ENCODE measurements at places on chromosomes 1 and 21.
A peak's percentile ranks its signal among the peaks of the same experiment; 100 is the strongest.

GRCh38 chr21:21290751-21291150 lies 292.5 kb downstream of the NCAM2 start:
- no peak for DNase-seq

DNA sequence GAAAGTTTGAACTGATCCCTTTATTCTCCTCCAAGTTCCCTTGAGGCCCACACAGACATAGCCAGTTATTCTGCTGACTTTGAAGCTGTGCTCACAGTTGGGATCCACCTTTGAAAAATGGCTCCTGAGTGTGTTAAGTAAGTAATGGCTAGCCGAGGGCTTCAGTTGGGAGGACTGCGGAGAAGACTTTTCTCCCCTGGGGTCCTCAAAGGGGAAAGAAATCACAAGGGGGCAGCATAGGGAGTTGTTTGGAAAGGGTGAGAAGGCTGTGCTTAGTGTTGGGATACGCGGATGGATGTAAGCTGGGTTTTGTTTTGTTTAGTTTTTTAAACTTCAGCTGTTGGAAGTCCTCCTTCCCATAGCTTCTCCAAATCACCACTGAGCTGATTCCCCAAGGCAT lies 8.3 kb downstream of the PGM1 start:
- DNase-seq = no peak

DNA sequence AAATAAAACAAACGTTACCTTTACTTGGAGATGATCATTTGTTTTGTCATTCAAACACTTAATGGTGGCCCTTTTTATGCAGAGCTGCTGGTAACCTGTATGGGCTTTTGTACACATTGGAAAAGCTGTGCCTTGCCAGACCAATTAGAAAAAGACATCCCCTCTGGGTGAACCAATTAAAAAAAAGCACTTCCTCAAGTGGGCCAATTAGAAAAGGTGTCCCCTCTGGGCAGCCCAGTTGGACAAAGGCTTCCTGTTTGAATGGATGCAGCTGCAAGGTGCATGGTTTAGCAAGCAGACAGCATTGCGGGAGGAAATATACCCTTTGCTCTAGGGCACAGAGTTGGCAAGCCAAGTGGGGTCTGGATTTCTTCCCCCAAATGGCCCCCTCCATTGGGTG lies 21.6 kb downstream of the HUNK start:
- DNase-seq = no peak

DNA sequence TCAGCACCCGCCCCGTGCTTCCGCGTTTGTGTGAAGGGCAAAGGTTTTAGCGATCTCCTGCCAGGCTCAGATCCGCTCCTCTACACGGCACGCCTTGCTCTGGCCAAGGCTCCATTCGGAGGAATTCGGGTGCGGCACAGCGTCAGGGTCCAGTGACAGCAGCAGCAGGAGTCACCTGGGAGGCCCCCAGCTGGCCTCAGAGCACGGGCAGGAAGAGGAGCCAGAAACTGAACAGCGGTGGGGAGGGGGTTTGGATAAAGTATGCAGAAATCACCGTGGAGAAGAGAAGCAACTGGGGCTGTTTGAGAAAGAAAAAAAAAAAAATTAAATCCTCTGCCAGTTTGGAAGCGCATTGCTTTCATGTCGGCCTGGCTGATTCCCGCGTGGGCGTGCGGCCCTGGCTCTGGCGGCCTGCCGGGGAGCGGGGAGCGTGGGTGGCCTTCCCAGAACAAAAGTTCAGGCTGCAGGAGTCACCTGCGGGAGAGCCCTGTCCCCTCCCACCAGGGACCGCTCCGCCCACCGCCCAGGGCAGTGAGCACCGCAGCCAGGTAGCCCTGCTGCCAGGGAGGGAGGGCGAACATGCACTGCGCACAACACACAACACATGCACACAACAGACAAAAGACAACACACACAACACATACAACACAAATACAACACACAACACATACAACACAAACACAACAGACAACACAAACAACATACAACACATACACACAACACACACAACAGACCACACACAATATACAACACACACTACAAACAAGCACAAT lies 107.6 kb downstream of the ETS2 start:
- DNase-seq = peak; percentile 32

DNA sequence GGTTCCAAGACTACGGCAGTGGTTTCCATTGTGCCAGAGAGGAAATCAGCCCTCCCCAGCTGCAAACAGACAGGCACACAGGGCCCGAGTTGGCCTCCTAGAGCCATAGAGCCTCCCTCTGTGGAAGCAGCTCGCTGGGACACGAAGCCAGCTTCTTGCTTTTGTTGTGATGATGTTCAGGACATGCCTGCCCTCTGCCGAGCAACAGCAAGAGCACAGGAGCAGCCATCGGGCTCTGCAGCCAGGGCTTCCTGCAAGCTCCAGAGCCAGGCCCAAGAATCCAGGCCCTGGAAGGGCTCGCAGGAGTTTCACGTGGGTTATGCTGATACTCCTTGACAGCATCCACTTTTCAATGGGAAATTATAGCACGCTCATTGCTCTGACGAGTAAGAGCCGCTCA lies 18.5 kb downstream of the NPHP4 start:
- DNase-seq = no peak

- DNase-seq = no peak
Observed at GRCh38 chr1:233695901-233696300, 82.0 kb downstream of the KCNK1 start.

- no peak for DNase-seq
Observed at GRCh38 chr1:46646844-46647243, 21.3 kb downstream of the ATPAF1 start.

- DNase-seq = peak; percentile 43
Observed at GRCh38 chr1:50977575-50978143, 7.6 kb downstream of the CDKN2C start.

DNA sequence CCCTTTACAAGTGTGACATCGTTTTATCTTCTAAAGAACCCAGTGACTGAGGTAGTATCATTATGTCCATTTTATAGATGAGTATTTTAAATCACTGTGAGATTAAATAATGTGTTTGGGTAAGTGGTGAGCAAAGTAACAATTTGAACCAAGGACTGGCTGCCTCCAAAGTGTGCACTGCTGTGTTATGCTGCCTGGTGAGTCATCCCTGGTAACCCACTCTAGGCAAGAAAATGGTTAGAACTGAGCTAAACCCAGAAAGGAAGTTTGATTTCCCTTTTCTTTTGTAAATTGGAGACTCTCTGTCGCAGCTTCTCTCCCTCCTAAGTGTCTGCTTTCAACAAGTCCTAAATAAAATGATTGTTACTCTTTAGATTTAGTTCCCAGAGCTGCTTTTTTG lies 342.8 kb upstream of the KAZN start:
- DNase-seq = no peak

- DNase-seq = no peak
Observed at GRCh38 chr1:213666113-213666512, 321.7 kb upstream of the PROX1 start.

DNA sequence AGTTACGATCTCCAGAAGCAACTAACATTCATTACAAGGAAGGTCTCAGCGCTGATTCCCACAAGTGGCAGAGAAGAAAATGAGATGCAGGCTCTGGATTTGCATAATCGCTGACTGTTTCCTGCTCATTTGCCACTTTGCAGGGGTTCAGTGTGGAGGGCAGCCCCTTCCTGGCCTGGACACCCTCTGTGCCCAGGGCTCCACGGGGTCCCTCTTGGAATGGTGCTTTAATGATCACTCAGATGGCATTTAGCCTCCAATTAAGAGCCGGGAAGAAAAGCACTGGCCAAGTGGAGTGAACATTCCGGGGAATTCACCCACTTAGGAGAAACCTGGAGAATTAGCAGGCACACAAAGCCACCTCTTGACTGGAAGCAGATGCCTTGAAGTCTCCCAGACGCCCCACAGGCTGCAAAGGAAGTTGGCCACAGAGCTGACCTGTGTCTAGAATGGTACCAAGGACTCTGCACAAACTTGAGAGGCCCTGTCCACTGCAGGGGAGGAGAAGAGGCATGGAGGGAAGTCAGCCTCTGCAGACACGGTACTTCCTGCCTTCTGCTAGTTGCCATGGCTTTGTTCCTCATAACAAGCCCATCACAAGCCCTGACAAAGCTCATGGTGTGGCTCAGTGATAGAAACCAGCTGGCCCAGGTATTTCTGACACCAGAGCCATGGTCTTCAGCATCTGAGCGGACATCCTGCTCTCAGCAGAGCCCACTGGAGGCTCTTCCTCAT lies 157.2 kb downstream of the KAZN start:
- DNase-seq = no peak

DNA sequence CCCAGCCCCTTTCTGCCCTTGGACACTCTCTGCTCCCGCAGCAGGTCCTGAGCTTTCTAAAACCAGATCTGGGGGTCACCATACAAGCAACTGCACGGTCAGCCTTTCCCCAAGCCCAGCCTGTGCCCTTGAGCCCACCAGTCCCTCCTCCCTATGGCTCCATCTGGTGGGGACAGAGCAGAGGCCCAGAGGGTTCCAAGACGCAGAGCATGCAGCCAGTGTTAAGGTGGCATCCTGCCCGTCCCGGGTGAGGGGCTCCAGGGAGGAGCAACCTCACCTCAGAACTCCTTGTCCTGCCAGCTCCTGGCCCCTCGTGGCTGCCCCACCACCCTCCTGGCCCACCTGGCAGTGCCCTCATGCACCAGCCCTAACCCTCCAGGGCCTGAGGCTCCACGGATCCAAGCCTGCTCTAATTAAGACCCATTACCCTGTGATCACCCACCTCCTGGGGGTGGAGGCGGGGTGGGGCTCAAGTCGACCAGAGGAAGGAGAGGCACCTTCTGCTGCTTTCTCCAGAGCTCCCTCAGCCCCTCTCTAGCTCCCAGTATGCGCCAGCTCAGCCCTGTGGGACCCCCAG lies 8.5 kb downstream of the CHD5 start:
- DNase-seq = no peak

GRCh38 chr1:78419309-78419708 lies 71.5 kb upstream of the PTGFR start:
- DNase-seq = no peak

GRCh38 chr1:202154766-202155477 lies 5.5 kb downstream of the PTPN7 start:
- DNase-seq = no peak

DNA sequence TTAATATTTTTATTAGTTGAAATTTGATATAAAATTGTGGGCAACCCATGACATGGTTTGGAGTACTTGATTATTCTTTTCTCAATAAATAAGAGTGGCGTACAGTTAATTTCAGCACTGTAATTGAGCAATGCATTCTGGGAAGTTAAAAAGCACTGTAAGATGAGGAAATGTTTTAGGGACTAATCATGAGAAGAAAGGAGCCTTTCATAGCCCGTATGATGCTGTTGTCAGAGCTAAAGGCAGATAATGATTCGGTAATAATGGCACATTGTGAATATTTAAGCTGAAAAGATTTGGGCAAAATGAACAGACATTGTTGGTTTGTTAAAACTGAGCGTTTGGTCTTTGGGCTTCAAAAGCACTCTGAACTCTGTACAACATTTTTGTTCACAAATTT lies 139.3 kb downstream of the NFIA start:
- no peak for DNase-seq

GRCh38 chr1:89640440-89640839 lies 7.5 kb downstream of the LRRC8C start:
- no peak for DNase-seq

DNA sequence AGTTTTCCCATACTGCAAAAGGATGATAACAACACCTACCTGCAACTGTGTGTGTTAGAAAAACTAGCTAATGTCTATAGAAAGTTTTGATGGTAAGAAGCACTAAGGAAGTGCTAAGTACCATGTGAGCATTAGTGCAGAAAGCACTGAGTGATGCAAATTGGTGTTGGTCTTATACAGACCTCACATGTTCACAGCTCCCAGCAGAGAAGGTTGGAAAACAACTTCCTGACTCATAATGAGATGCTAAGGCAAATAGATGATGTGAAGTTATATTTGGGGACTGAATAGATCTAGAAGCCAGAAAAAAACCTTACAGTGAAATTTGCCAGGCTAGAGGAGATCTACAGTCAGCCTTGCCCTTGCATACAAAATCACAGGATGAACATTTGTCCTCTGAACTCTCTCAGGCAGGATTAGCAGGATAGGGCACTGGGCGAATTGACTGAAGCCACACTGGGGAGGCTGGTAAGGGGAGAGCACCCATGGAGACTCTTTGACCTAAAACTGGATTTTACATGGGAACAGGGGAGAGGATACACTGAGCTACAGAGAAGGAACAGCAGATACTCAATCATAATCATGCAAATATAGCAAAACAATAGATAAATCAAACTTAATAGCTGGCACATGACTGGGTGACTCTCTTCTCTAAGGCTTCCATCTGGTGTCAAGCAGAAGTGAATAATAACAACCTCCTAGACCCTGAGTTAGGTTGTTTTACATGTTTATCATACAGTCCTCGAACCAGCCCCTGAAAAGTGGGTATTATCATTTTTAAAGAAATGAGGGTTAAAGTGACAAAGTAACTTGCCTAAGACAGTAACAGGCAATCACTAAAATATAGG lies 61.3 kb downstream of the ASTN1 start:
- DNase-seq = no peak

GRCh38 chr1:161198194-161198896 lies 509 bp downstream of the ADAMTS4 start:
- DNase-seq = no peak

GRCh38 chr21:40901691-40902090 lies 54.7 kb upstream of the DSCAM start:
- DNase-seq = no peak

DNA sequence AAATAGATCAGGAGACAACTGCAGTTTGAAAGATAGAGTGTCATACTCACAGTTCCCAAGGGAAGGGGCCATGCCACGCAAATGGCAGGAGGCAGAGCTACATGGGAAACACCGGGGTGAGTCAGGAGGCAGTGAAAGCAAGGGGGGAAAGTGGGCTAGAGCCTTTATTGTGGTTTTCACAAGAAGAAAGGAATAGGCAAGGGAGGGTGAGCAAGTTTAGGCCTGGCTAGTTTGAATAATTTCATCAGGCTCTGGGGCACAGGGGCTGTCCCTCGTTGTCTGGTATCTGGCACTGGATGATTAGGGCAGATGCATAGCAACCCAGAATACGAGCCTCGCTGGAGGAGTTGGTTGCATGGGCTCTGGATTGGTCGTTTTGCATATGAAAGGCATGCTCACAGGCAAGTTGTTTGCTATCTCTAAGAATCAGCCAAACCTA lies 17.0 kb upstream of the ITLN2 start:
- no peak for DNase-seq

GRCh38 chr1:230842801-230843200 lies 25.5 kb downstream of the C1orf198 start:
- no peak for DNase-seq

- DNase-seq = peak; percentile 9
Observed at GRCh38 chr1:16724718-16725438, 15.4 kb upstream of the RNU1-4 start.

GRCh38 chr1:28173151-28173979 lies 3.1 kb downstream of the PTAFR start:
- DNase-seq = no peak

GRCh38 chr1:169928438-169929209 lies 34.9 kb upstream of the SCYL3 start:
- no peak for DNase-seq

Measured in HuH-7.5 (cell line).